ENCODE measurements at places on chromosomes 11 and 22.

- no peak for DNase-seq
Observed at GRCh38 chr22:46361826-46362202, 26.3 kb downstream of the TRMU start.

DNA sequence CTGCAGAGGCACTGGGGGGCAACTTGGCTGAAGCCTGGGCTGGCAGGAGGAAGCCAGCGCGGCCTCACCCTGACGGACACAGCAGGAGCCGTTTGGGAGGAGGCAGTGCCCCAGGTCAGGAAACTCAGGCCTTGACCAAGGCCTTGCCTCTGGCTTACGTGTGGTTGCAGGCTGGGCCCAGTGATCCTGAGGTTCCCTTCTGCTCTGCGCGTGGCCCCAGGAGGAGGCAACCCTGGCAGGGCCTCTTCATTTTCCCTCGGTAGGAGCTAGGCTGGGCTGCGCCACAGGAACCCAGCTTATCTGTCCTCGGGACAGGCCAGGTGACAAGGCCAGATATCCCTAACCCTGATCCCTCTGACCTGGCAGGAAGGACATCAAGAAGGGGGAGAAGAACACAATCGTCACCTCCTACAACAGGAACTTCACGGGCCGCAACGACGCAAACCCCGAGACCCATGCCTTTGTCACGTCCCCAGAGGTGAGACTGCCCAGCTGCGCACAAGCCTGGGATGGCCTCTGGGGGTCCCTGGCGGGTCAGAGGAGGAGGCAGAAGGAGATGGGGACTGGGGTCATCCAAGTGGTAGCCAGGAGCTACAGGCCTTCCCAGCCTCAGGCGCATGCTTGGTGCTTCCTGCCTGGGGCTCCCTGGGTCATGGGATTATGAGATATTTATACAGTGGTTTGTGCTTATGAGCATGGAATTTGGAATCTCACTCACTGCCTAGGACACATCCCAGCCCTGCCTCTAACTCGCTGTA lies 20.6 kb downstream of the POLR3H start:
- peak; percentile 51 for DNase-seq

GRCh38 chr22:41285441-41285819 lies 557 bp downstream of the RANGAP1 start:
- peak; percentile 94 for DNase-seq

GRCh38 chr11:13928566-13929251 lies 33.8 kb upstream of the SPON1 start:
- peak; percentile 53 for DNase-seq

- peak; percentile 32 for DNase-seq
Observed at GRCh38 chr11:103907548-103908455, 128.6 kb upstream of the DDI1 start.

DNA sequence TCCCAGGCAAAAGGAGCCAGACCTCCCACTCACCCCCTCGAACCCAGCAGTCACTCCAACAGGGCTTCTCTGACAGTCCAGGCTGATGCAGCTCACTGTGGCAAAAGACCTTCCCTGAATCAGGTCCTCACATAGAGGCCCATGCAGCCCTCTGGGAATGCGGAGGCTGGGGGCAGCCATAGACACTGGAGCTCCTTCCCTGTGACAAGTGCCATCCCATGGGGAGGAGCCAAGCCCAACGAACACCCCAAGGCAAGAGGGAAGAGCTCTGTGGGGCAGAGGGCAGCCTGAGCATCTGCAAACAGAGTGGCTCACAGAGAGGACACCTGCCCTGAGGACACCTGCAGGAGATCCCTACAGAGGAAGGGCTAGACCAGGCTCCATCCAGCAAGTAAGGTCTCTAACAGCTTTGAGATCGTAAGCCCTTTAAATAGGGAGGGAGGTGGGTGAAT lies at the start of gene LINC01488:
Gene LINC01488 (plus strand): TSS at position 271 of the 452 bp plus-strand sequence.
- DNase-seq, result no peak

DNA sequence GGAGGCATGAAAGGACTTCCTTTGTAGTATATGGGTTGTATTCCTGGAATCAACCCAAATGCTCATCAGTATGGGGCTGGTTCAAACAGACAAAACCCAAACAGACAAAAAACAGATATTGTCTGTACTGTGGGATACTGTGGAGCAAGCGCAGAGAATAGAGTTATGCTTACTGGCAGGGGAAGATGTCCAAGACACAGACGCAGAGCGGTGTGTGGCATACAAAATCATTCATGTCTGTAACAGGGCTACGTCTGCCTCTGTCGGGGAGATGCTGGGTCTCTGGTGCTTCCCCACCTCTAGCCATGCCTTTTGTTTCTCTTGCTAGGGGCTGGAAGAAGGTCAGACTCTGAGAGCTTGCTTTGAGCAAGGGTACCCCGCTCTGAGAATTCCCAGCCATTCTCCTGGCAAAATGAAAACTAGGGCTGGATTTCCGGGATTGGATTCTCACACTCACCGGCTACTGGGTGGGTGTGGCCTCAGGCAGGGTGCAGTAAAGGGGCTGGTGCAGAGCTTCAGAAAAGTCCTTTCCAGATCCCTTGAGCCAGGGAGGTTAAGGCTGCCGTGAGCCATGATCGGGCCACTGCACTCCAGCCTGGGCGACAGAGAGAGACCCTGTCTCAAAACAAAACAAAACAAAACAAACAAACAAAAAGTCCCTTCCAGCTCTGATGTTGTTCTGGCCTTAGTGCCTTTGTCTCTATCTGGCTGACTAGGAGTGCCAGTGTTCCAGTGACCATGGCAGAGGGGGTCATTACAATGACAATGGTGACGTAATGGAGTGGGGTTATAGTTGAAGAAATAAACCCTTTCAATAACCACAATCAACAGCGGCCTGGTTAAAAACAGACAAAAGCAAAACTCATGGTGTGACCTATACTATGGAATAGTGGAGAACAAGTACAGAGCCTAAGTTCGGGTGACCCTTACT lies 2.9 kb upstream of the ABCC8 start:
- no peak for DNase-seq

- DNase-seq, result peak; percentile 57
Observed at GRCh38 chr11:27716835-27717234, 16.6 kb upstream of the BDNF start.

DNA sequence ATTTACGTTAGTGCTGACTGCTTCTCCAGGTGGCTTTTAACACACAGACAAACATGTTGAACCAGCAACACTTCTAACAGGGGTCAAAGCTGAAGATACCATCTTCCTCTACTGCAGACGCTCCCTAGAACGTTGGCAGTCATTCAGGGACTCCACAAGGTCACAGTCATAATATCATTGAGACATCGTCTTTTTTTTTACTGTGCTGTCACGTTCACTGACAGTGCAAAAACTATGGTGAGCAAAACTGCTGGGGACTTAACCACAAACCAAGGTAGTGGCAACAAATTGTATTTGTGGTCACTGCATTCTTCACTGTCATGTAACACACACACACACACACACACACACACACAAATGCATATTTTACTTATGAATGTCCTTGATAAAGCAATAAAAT lies 244.9 kb downstream of the CASP12 start:
- no peak for DNase-seq

DNA sequence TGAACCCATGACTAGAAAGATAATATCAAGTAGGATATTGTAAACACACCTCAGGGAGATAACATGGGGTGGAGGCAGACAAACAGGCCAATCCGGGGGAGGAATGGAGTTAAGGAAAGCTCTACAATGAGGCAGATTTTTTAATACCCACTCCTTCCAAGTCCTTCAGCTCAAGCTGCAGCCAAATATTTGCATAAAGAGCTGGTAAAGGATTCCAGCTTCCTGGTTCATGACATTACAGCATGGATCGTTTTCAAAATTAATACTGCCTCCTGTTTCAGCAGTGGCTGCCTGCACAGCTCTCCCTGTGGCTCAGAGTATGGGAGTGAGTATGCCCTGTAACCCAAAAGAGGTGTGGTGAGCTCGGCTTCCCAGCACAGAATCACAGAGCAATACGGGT lies 5.1 kb downstream of the POU2AF3 start:
- DNase-seq, result no peak

DNA sequence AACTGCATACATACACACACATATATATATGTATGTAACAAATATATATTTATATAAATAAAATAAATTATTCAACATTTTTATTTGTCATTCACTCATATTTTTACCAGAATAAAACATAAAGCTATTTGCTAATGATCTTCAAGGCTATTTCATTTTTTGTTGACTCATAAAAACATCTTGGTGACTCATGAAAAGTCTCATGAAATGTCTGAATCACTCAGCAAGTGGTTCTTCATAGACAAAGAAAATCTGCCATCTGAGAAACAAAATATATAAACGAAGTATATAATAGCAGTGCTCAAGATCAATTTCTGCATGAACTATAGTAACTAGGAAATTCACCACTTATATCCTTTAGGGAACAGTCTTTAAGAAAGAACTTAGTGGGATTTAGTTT lies 764.8 kb upstream of the FAT3 start:
- DNase-seq, result no peak

GRCh38 chr22:19172213-19173046 lies 6.1 kb downstream of the SLC25A1 start:
- no peak for DNase-seq

DNA sequence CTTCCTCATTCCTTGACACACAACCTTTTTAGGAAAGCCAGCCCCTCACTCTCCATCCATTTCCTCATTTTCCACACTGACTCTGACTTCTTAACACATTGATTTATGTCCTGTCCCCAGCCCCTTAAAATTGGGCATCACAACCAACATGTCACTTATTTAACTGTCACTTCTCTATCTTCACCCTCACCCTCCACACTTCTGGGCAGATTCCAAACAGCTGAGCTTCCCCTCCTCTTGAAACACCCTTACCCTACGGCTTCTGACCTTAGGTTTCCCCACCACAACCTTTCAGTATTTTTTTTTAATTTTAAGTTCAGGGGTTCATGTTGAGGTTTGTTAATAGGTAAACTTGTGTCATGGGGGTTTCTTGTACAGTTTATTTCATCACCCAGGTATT lies 696.3 kb downstream of the DLG2 start:
- no peak for DNase-seq

- peak; percentile 49 for DNase-seq
Observed at GRCh38 chr11:132779497-132779896, 752.8 kb downstream of the OPCML start.

DNA sequence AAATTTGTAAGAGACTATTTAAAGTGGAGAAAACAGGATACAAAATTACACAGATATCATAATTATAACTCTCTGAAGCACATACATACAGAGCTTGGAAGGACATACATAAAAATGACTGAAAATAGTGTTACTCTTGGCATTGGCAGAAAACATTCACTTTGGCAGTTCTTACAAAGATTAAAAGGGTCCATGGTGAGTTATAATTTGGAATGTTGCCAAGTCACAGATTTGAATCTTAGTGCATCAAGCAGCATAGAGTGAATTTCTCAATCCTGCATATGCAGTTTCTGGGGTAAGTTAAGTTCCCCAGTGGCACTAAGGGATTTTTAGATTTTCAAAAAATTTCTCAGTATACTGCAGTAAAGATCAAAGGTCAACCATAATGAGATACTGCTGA lies 115.9 kb downstream of the CCDC81 start:
- DNase-seq, result no peak

- DNase-seq, result no peak
Observed at GRCh38 chr11:116890193-116890592, 52.8 kb upstream of the APOA1 start.

DNA sequence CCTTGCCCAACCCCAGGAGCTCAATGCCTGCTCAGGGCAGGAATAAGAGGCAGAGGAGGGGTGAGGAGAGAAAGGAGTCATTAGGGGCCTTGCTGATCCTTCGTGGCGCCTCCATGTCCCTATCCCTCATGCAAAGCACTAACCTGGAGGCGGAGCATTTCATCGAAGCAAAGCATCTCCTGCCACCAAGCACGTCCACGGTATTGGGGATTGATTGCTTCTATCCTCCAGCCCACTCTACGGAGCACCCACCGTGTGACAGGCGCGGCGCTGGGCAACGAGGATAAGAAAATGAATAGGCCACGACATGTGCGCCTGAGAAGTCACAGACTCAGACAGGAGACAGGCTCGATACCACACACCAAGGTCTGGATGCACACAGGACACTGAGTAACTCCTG lies 67.0 kb downstream of the IGLL1 start:
- no peak for DNase-seq

DNA sequence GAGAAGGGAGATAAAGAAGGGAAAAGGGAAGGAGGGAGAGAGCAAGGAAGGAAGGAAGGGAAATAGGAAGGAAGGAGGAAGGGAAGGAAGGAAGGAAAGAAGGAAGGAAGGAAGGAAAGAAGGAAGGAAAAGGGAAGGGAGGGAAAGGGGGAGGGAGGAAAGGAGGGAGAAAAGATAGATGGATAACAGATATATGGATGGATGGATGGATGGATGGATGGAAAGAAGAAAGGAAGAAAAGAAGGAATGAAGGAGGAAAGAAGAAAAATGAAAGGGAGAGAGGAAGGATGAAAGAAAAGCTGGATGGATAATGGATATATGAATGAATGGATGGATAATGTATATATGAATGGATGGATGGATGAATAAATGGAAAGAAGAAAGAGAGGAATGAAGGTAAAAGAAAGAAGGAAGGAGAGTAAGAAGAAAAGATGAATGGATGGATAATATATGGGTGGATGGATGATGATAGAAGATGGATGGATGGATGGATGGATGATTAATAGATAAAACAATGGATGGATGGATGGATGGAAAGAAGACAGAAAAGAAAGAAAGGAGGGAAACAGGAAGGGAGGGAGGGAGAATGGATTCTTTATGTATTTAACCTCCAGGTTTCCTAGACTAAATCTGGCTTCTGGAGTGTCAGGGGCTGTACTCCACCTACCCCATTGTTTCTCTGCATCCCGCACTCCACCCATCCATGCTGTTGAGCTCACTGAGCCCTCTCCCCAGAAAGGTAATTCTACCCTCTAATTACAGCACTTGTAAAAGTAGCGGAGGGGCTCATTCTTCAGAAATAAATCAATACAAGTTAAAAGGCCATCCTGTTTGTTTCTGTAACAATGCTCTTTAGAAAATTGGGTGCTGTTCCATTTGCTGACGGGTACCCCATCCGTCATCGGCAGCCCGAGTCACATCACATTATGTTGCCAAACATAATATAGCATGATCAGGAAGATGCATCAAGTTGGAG lies 506.1 kb downstream of the MIAT start:
- no peak for DNase-seq

GRCh38 chr11:70756756-70757155 lies 358.4 kb downstream of the CTTN start:
- no peak for DNase-seq
